ENCODE measurements at places on chromosomes 3 and 15.

- DNase-seq: no peak
These were observed 22.3 kb upstream of the FBLN2 start for GRCh38 chr3:13526626-13526949.

DNA sequence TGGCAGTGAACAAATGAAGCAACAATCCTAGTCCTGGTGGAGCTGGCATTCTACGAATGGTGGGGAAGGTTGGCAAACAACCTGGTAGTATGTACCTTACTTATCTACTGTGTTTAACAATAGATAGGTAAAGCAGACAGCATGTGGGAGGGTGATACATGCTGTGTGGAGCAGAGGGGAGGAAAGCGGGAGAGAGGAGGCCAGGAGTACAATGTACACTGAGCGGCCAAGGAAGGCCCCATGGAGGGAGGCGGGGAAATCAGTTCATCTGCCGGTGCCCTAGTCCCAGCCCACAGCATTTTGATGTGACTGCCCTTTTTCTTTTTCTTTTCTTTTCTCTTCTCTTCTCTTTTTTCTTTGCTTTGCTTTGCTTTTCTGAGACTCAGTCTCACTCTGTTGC is 5.3 kb upstream of the RHCG start:
- no peak for DNase-seq

DNA sequence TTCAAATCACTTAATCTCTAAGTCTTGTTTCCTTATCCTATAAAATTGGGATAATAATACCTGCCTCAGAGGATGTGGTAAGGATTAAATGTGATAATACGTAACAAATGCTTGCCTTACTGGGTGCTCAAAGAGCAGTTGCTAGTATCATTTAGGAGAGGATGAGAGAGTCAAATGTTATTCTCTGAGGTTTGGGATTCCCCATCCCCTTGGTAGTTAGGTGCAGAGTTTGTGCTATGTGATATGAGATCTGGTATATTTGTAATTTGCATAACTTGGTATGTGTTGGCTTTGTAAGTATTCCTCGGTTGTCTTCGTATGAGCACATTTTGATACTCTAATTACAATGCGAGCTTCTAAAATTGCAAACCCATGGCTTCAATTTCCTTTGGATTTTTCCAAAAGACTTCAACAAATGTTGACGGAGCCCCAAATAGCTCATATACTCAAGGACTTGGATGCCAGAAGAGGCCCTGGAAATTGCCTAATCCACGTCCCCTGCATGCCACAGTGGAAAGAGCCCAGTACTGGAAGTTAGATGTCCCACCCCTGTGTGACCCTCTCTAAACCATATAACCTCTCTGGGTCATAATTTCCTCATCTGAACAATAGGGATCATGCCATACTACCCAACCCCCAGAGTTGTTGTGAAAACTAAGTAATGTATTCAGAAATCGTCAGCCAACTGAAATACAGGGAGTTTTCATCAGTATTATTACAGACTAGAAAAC is 85.0 kb downstream of the FBN1 start:
- peak; percentile 63 for DNase-seq

DNA sequence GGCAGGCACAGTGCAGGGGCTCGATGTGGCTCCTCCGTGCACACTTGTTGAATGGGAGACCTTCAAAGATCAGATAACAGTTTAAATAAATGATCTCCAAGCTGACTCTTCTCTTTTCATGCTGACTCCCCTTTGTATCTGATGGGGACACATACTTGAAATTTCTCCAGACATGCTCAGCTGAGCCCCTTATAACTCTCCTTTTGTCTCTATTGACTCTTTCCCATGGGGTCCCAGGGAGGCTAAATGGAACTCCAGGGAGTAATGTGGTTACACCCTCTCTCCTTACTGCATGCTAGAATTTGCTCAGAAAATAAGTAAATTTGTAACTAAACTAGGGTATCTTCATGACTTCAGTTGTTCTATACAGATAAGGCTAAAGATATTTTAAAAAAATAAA is 48.2 kb upstream of the TM4SF4 start:
- DNase-seq: no peak

DNA sequence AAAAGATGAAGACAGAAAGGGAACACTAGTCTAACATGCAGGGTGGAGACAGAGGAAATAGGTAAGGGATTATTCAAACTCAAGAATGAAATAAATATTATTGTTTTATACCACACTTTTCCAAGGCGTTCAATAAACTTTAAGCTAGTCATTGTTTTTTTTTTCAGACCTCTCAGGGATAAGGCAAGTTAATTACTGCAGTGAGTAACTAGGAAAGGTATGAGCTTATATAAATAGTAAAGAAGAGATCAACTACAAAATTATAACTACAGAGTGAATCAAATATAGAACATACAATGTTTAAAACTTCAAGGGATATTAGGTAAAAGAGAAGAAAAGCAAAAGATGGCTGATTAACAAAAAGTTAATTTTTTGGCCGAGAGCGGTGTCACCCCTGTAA is 31.5 kb upstream of the XXYLT1 start:
- DNase-seq: no peak

- no peak for DNase-seq
These were observed 10.0 kb upstream of the IQSEC1 start for GRCh38 chr3:13083254-13083653.

DNA sequence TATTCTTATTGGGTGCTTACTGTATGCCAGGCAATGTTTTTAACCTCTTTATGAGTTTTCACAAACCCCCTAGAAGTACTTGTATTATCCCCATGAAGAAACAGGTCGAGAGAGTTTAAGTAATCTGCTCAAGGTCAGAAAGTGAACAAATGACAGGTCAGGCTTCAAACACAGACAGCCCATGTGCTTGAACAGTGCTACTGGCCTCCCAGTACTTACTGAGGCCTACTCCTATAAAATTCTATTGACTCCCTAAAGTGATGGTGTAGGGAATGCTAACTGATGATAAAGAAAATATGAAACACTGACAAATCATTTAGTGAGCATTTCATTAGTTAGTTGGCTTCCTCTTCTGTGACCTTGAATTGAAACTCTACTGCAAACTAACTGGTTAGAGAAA is 4.2 kb upstream of the CNBP start:
- DNase-seq: no peak

DNA sequence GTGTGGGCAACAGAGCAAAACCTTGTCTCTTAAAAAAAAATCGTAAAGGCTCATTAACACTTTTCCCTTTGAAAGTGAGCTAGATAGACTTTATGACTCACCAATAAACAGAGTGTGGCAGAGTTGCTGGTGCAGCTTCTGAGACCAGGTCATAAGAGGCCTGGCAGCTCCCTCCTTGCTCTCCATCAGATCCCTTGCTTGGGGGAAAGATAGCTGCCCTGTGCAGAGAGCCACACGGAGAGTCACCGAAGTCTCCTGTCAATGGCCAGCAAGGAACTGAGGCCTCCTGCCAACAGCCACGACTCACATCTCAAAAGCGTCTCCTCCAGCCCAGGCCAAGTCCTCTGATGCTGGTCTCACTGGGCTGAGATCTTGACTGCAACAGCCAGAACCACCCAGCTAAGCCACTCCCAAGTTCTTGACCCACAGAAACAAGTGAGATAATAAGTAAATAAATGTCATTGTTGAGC is 8.7 kb upstream of the GP9 start:
- no peak for DNase-seq

DNA sequence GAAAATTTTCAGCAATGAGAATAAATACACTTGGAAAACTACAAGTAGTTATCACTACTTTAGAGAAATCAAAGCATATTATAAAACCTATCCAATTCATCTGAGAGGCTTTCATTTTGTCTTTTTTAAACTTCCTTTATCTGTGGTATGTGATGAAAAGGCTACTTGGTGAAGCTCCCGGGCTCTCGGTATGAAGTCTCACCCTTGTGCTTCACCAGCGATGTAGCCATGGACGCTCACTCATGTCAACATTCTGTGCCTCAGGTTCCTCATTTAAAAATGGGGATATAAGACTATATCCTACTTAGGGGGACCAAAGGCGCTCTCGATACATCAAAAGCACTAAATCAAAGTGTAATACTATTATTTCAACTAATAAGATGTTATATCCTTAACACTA is 14.9 kb downstream of the SATB1 start:
- no peak for DNase-seq
